ENCODE measurements at places on chromosomes 3 and 15.

GRCh38 chr3:11950576-11950975 lies 53.6 kb upstream of the SYN2 start:
- DNase-seq, result no peak

- DNase-seq, result no peak
Measured at GRCh38 chr3:116492379-116492778, 47.1 kb upstream of the LSAMP start.

DNA sequence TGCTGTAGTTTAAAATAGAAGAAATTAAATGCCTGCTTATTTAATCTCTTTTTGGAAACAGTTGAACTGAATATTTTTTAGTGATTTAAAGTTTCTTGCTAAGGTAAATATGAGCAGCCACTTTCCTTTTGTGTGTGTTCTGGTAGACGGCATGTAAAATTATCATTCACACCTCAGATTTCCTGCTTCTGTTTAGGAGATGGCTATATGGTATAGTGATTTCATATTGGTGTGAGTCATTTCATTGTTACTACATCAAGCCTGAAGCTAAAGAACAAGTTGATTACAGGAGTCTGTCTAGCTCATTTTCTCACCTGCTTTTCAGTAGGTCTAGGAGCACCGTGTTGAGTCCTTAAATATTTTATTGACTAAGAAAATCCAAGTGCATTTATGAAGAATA lies 2.2 kb downstream of the LRCH3 start:
- DNase-seq, result no peak

- peak; percentile 87 for DNase-seq
Measured at GRCh38 chr3:52851348-52851747, 16.5 kb upstream of the MUSTN1 start.

GRCh38 chr3:57959423-57960173 lies 48.6 kb upstream of the FLNB start:
- DNase-seq, result no peak

DNA sequence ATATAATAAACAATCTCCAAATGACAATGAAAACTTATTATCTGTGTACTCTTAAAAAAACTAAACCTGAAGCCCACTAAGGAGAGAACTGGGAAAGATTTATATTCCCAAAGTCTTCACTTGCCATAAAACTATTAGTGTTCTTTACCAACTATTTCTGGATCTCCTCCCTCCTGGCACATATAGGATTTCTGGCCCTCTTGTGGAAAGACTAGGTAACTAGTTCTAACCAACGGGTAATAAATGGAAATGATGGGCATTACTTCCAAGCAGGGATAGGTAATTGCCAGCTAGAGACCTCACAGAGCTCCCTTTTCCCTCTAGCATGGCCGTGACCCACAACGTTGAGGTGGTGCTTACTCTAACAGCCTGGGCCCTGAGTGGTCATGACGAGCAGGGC lies 110.1 kb downstream of the DNAH12 start:
- peak; percentile 40 for DNase-seq

- DNase-seq, result peak; percentile 81
Measured at GRCh38 chr15:77819851-77820728, 187.4 kb upstream of the LINGO1 start.

DNA sequence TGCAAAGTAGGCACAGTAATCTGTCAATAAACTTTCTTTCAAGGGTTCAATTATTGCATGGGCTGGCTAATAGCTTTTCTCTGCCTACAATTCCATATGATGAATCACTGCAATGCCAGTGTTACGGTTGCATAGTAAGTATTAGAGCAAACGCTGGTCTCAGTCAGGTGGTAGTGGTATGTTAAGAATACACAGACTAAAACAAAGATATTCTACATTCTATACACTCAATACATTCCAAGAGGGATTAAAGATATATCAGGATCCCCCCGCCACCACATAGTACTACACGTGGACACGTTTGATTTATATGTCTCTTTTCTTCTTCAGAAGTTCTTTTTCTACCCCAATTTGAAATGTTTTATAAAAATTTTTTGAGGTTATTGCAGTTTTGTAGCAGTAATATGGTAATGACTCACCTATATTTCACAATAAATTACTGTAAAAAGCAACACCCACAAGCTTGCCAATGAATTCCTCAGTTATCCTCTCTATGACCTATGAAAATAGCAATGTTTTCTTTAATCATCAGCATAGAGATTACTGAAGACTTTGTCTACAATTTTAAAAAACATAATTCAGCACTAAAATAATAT lies 68.2 kb downstream of the CD200R1L start:
- DNase-seq, result no peak

DNA sequence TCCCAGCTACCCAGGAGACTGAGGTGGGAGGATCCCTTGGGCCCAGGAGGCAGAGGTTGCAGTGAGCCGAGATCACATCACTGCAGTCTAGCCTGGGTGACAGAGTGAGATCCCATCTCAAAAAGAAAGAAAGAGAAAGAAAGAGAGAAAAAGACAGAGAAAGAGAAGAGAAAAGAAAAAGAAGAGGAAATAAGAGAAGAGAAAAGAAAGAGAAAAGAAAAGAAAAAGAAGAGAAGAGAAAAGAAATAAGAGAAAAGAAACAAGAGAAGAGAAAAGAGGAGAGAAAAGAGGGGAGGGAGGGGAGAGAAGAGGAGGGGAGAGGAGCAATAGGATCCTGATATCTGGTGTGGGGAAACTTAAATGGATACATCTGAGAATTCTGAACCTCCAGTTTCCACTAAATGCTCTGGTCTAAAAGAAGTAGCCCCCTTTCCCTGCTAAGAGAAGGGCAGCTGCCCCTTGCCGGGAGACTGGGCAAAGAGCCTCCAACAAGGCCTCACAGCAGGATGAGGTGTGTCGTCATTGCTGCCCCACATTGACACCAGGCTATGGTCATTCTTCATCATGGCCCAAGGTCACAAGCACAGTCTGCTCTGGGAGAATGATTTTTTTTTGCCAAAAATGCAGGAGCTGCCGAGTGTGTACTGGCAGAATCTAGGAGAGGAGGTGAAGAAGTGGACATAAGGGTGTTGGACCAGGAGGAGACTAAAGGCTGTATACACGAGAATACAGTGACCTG lies 21.1 kb upstream of the COMMD4 start:
- DNase-seq, result no peak

DNA sequence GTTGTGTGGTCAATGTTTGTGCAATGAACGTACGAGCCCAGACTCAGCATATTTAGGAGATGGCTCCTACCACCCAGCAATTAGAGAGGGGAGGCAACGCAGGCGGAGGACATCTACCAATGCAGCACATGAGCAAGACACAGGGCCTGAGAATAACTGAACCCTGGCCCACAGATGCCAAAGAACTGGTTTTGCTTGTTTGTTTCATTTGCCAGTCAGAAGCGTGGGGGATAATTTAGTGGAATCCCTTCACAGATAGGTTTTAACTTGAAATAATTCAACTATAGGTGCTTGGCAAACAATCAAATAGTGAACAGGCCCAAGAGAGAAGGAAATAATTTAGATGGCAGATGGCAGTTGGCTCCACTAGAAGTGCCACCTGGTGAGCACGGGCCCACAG lies 54.8 kb downstream of the LIPC start:
- DNase-seq, result no peak
